H7 (cell line): ENCODE measurements at places on chromosomes 1 and 21. TPM values are rescaled to one million over a fixed set of nuclear protein-coding genes. Genes with fewer than 3 reads are reported as not detected.

SLC19A1 gene
- 17.9 and 19.6 TPM in 2 replicates for total RNA-seq

USP48 gene
- total RNA-seq, result 37.1 and 62.3 TPM in 2 replicates

SPATA46 gene
- total RNA-seq, result not detected in 2 replicates

ELOA gene
- 54.0 and 55.4 TPM in 2 replicates for total RNA-seq

BEND5 gene
- 13.1 and 19.0 TPM in 2 replicates for total RNA-seq

COL9A2 gene
- total RNA-seq, result 17.6 and 23.8 TPM in 2 replicates

TEKT2 gene
- total RNA-seq, result 1.0 and 1.2 TPM in 2 replicates

JMJD4 gene
- 45.3 and 54.4 TPM in 2 replicates for total RNA-seq

TNFAIP8L2 gene
- 0.14 and 0.15 TPM in 2 replicates for total RNA-seq

LIN9 gene
- 19.9 and 29.0 TPM in 2 replicates for total RNA-seq

VASH2 gene
- total RNA-seq, result 50.9 and 74.6 TPM in 2 replicates

DDAH1 gene
- 33.3 and 39.3 TPM in 2 replicates for total RNA-seq

OBSCN gene
- 18.9 and 25.2 TPM in 2 replicates for total RNA-seq

KCND3 gene
- 0.21 and 0.63 TPM in 2 replicates for total RNA-seq

DDR2 gene
- total RNA-seq, result 0.17 and 0.55 TPM in 2 replicates

PTPRU gene
- 24.6 and 28.6 TPM in 2 replicates for total RNA-seq

MSH4 gene
- total RNA-seq, result 0.11 and 0.24 TPM in 2 replicates

TMEM50B gene
- total RNA-seq, result 8.5 and 13.0 TPM in 2 replicates

ADAMTS5 gene
- total RNA-seq, result 0.52 and 1.5 TPM in 2 replicates

GBP7 gene
- not detected in 2 replicates for total RNA-seq

SAMSN1 gene
- total RNA-seq, result 0.15 and 0.90 TPM in 2 replicates

CR2 gene
- 0.48 and 1.00 TPM in 2 replicates for total RNA-seq

DSTYK gene
- total RNA-seq, result 10.9 and 13.9 TPM in 2 replicates

TMEM269 gene
- 1.00 and 1.1 TPM in 2 replicates for total RNA-seq

AVPR1B gene
- total RNA-seq, result not detected in 2 replicates

F13B gene
- not detected in 2 replicates for total RNA-seq

WNT3A gene
- 0.31 and 0.33 TPM in 2 replicates for total RNA-seq

OLIG2 gene
- 0.17 and 0.67 TPM in 2 replicates for total RNA-seq

NTMT2 gene
- 0.28 TPM in 1 of 2 replicates, not detected in the other for total RNA-seq

RNU1-3 gene
- under 0.01 TPM in 2 replicates for total RNA-seq

PLEKHA6 gene
- 3.0 and 5.1 TPM in 2 replicates for total RNA-seq

GJC2 gene
- 1.7 TPM in 2 replicates for total RNA-seq

GUCA2A gene
- not detected in 2 replicates for total RNA-seq

LEFTY1 gene
- total RNA-seq, result 2,746 and 3,860 TPM in 2 replicates

ARHGEF16 gene
- total RNA-seq, result 34.7 and 45.8 TPM in 2 replicates

PRAMEF18 gene
- total RNA-seq, result not detected in 2 replicates

SUSD4 gene
- total RNA-seq, result 0.07 and 4.1 TPM in 2 replicates

PAPPA2 gene
- 0.45 and 2.4 TPM in 2 replicates for total RNA-seq

CACNA1S gene
- not detected in 2 replicates for total RNA-seq

ACTA1 gene
- total RNA-seq, result 0.67 and 1.8 TPM in 2 replicates

AGO3 gene
- total RNA-seq, result 28.5 and 35.3 TPM in 2 replicates

CENPF gene
- 76.7 and 167 TPM in 2 replicates for total RNA-seq

KRTAP11-1 gene
- not detected in 2 replicates for total RNA-seq

CTH gene
- 33.5 and 35.9 TPM in 2 replicates for total RNA-seq

OR2L8 gene
- total RNA-seq, result not detected in 2 replicates

LBR gene
- total RNA-seq, result 82.6 and 97.1 TPM in 2 replicates
